ENCODE measurements at places on chromosomes 6 and 20.
A peak's percentile ranks its signal among the peaks of the same experiment; 100 is the strongest.

DNA sequence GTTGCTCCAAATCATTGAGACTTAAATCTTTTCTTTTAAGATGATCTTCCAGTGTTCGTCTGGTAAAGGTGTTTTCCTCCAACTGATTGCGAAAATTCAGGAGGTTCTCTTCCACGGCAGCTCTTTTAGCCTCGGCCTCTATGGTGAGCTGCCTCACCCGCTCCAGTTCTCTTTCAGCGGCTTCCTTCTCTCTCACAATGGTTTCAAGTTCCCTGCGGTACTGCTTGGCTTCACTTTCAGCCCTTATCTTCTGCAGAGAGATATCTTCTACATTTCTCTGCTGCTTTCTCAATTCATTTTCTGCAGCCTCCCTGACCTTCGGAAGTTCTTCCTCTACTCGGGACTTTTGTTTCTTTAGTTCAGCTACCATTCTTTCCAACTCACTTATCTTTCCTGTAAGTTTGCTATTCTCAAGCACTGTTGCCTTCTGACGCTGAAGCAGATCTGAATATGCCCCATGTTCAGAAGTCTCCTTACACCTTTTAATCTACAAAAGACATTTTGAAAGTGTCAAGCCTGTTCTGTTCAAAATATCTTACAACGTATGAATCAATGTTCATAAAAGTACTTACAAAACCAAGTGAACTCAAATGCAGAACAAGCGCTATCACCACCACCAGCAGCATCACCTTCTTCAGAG is 22.3 kb downstream of the DST start:
- DNase-seq: no peak

GRCh38 chr6:7725849-7726415 is at the start of gene BMP6:
TSS of gene BMP6 (plus strand) at chr6:7726099. CDS start at chr6:7726956, 857 bp downstream.
- DNase-seq: peak; percentile 91

DNA sequence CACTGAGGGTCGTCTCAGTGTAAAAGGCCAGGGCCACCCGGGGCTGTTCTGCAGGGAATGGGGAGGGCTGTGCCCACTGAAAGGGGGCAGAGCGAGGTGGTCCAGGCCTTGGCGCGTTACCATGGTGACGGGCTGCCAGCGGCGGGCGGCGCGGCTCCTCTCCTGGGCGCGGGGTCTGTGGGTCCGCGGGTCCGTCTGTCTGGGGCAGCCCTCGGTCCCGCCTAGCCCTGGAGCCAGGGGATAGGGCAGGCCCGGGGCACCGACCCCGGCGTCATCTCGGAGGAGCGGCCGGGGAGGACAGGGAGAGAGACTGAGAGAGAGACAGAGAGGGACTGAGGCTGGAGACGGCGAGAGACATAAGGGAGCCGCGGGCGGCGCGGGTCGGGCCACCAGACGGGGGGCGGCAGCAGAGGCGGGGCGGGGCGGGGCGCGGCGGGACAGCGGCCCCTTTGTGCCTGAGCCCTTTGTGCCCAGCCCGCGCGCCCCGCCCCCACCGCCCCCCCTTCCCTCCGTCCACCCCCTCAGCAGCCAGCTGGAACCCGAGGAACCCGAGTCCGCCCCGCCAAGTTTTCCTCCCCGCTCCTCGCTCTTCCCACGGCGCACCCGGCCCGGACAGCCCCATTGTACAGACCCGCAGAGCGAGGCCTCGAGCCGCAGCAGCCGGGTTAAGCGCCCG is at the start of gene KIAA1755:
KIAA1755 (minus strand) TSS at position 358 of the 676 bp plus-strand sequence; CDS start at position 123, 235 bp downstream.
- DNase-seq: no peak

GRCh38 chr6:3446184-3446583 is 10.7 kb downstream of the SLC22A23 start:
- DNase-seq: peak; percentile 57

DNA sequence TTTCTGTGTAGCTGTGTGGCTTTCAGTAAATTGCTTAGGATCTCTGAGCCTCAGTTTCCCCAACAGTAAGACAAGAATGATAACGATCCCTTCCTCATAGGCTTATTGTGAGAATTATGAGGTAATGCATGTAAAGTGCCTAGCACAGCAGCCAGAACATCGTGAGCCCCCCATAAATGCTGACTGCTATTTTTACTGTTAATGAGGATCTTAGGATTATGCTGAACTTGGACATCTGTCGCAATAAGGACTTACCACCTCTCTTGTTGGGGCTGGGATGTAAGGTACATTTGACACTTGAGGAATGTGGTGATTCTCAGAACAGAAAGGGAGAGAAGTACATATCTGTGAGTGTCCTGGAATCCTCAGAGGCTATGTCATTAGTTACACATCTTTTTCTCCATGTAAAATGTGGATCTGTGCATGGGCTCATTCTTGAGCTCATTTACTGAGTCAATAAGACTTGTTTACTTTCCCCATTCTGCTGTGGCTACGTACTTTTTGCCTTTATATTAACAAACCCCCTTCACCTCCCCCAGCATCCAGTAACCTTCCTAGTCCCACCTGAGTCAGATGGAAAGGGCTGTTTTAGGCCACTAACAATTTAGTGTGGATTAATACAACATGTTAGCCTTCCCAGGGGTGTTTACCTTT is 64.4 kb upstream of the PLEKHG1 start:
- DNase-seq: no peak

DNA sequence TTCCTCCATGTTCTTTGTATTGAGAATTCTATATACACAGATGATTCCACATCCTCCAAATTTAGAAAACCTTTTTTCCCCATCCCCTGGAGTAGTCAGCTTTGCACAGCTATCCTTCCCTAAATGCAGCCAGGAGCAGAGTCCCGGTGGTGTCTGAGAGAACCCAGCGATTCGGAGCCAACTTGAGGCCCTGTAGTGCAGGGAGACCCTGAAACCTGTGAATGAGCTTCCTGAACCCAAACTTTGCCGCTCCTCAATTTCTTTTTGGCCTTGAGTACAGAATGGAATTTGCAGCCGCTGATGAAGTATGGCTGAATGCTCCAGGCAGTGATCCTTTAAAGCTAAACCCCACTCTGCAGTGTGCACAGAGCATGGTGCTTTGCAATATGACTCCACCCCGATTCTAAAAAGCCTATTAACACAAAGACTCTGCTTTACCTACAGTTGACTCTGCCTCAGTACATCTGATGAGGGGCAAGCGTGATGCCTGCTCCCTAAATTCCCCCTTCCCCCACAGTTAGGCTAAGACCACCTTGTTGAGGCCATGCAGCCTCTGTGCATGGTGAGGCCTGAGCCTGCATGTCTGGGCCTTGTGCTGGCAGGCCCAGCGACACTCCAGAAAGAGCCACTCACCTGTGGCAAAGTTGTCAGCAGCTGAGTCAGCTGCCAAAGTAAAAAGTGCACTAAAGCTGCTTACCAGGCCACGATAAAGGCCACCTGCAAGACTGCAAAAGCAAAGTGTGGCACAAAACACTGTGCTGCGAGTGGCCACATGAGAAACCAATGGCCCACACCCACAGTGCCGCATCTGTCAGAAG is 82.1 kb downstream of the PLEKHG1 start:
- no peak for DNase-seq

GRCh38 chr6:170357812-170358211 is 51.3 kb downstream of the FAM120B start:
- DNase-seq: no peak

GRCh38 chr6:16249971-16250370 is 11.6 kb downstream of the GMPR start:
- DNase-seq: no peak

DNA sequence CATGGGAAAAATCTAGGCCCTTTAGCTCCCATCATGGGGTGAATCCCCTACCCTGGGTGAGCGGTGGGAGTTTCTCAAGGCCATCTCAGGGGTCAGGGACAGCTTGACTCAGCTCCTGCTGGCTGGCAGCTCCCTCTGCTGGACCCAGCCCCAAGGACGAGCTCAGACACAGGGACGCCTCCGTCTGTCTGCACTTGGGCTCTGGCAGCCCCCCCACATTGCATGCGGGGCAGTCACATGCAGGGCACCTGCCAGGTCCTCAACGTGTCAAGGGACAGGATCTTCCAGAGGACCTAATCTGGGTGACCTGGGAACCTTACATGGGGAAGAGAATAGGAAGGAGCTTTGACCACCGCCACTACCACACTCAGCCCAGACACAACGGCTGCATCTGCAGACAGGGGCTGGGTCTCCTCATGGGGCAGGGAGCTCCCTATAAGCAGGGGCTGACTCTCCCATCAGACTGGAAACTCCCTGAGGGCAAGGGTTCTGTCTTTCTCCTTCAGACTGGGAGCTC is 173.4 kb downstream of the MRPL14 start:
- DNase-seq: peak; percentile 53

DNA sequence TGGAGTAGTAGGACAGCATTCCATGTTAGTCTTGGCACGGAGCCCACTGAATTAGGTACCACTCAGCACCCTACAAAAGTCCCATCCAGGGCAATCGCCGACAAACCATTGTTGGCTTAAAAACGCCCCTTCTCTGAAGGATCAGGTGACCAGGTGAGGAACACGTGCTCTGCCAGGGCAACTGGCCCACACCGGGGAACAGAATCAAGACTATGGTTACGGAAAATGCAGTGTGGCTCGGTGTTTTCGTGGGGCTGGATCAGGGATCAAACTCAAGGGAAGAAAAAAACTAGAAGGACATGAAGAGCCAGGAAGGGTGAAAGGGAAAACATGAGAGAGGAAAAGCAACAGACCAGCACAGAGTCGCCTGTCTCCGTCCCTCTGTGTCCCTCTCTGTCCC is 177.8 kb upstream of the ARID1B start:
- DNase-seq: no peak

GRCh38 chr6:26507658-26508057 is 7.6 kb downstream of the BTN1A1 start:
- no peak for DNase-seq

DNA sequence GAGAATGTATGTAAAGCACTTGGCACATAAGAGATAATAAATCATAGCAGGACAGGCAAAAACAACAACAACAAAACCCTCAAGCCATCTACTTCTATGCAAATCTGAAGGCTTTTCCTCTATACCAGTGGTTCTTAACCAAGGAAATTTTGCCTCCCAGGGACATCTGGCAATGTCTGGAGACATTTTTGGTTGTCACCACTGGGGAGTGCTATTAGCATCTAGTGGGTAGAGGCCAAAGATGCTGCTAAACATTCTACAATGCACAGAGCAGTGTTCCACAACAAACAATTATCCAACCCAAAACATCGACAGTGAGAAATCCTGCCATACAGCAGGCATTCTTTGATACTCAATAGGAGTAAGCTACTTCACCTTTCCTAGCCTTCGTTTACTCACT is 28.2 kb downstream of the NDRG3 start:
- DNase-seq: peak; percentile 55
